Astrocyte of the spinal cord (primary cell): ENCODE measurements at places on chromosomes 3 and 15.

DNA sequence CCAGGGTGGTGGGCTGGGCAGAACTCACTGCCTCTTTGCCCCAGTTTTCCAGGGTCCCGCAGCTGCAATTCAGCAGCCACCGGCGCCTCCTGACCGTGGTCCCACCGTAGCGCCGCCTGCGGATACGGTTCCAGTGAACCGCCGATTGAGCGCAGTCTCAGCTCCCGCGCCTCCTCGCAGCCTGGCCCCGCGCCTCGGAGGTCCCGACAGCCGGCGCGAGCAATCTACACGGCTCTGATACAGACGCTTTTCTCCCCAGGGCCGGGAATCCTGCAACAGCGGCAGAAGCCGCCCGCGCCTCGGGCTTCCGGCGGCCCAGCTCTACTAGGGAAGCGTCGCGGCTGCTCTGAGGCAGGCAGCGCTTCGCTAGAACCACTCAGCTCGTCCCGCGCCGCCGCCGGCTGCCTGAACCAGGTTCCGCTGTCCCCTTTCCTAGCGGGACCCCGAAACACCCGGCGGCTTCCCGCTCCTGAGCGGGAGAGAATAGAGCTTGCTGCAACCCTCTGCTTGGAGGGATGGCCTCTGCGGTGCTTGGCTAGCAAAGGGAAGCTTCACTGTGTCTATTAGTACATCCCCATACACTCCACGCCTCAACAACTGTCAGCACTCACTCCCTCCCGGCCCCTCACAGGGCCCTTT, 3.1 kb downstream of the FOXL2NB start:
- DNase-seq = no peak

DNA sequence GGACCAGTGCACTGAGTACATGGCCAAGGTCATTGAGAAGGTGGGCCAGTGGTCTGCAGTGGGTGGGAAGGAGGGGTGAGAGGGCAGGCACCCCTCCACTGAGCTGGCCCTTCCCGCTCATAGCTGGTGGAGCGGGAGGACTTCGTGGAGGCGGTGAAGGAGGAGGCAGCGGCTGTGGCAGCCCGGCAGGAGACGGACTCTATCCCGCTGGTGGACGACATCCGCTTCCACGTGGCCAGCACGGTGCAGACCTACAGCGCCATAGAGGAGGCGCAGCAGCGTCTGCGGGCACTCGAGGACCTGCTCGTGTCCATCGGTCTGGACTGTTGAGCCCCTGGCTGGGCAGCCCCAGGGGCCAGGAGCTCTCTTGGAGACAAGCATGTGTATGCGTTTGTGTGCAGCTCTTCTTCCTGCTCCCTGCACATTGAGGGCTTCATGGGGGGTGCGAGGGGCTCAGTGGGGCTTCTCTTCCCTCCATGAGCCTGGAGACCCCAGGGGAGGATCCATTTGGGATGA, 7.5 kb downstream of the ABTB1 start:
- DNase-seq = no peak

- DNase-seq = peak; percentile 32
These were observed 77.8 kb downstream of the NBEAL2 start for GRCh38 chr3:47057212-47057671.

GRCh38 chr3:95627697-95628096, 1186.7 kb upstream of the EPHA6 start:
- no peak for DNase-seq

GRCh38 chr3:31389939-31390338, 142.8 kb upstream of the STT3B start:
- no peak for DNase-seq

DNA sequence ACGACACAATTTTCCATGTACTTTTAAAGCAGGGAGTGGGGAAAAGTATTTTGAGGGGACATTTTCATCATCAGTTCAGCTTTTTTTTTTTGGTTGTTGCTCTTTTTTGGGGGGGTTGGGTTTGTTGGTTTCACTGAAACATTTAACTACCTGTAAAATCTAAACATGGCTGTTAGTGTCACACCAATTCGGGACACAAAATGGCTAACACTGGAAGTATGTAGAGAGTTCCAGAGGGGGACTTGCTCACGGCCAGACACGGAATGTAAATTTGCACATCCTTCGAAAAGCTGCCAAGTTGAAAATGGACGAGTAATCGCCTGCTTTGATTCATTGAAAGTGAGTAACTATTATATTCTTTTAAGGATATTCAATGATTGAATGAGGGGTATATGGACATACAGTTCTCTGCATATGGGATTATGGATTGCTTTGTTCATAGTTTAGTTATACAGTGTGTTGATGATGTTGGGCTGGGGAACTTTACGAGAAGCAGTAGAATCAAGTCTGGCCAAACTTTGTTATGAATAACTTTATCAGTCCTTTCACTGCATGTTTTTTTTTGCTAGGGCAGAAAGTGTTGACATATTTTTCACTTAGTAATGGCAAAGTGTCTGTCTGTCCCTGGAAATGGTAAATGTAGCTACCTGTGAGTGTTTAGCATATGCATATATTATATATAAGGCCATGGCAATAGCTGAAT, 31.5 kb downstream of the MBNL1 start:
- no peak for DNase-seq

GRCh38 chr3:193737191-193737751, 144.3 kb downstream of the OPA1 start:
- DNase-seq = no peak

GRCh38 chr3:61522626-61523025, 38.7 kb upstream of the PTPRG start:
- no peak for DNase-seq

DNA sequence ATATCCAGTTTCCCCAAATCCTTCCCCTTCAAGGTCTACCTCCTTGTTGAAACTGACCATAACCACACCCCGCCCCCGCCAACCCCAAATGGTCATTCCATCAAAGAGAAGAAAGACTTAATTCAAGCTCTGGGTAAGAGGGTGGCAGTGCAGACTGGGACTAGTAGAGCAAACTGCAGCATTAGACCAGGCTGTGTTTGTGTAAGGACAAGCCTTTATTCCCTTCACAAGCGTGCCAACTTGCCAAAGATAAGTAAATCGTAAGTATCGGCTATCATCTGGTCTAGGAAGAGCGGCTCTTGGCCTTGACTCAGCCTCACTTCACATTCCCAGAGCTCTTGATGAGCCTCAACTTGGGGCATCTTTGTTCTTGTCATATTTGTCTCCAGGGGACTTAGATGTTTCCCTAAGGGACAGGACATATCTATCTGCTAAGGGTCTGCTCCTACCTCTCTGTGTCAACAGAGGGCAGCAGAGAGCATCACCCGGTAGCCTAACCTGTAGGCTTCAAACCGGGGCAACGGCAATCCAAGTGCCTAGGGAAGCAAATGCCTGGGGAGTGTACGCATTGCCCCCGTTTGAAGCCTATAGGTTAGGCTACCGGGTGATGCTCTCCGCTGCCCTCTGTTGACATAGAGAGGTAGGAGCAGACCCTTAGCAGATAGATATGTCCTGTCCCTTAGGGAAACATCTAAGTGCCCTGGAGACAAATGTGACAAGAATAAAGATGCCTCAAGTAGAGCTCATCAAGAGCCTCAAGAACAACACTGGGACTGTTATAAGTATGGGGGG, 8.9 kb upstream of the MAP3K13 start:
- peak; percentile 30 for DNase-seq

DNA sequence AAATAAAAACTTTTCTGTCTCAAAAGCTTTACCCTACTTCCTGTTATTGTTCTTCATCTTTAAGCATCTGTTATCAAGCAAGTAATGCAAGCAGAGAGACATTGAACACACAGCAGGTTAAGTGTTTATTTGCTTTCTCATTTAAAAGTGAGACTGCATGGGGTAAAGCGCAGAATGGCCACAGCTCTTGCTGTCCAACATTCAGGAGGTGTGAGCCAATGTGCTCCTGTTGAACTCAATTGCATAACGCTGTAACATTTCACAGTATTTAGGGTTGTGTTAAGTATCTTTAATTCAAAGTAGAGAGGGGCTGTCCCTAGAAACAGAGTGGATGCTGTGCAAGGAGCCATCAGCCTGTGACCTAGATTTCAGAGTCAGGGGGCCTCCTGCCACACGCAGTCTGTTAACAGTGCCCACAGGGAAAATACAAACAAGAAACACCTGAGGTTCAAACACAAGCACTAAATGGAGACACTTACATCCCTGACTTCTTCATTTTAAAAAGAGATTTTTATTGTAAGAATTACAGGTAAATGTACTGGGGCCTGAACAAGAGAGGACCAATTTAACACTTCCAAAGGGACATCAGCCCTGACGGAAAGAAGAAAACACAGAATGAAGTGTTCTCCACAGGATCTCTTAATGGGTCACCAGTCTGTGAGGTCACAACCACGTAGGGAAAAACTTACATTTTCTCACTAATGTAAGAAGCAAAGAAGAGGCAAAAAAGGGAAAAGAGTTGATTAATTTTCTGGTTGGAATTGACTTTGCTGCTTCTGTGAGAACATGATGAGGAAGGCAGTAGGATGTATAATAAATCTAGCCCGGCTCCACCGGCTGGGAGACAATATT, 815.1 kb downstream of the VGLL3 start:
- peak; percentile 1 for DNase-seq

DNA sequence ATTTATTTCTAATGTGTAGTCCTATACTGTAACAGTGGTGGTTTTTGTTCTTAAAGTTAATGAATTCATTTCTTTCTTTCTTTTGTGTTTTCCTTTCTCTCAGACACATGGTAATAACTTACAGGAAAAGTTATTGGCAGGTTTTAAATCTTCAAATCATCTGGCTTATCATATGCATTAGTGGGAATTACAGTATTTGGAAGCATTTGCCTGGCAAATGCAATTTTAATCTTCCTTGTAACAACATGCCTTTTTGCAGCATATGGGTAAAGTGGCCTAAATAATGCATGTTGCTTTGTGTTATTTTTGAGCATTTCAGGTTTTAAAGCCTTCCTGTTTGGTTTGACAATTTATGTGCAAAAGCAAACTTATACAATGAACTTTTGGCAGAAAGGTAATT, 66.8 kb downstream of the GALK2 start:
- DNase-seq = no peak

GRCh38 chr15:75641179-75641503, 1.1 kb upstream of the IMP3 start:
- DNase-seq = no peak

DNA sequence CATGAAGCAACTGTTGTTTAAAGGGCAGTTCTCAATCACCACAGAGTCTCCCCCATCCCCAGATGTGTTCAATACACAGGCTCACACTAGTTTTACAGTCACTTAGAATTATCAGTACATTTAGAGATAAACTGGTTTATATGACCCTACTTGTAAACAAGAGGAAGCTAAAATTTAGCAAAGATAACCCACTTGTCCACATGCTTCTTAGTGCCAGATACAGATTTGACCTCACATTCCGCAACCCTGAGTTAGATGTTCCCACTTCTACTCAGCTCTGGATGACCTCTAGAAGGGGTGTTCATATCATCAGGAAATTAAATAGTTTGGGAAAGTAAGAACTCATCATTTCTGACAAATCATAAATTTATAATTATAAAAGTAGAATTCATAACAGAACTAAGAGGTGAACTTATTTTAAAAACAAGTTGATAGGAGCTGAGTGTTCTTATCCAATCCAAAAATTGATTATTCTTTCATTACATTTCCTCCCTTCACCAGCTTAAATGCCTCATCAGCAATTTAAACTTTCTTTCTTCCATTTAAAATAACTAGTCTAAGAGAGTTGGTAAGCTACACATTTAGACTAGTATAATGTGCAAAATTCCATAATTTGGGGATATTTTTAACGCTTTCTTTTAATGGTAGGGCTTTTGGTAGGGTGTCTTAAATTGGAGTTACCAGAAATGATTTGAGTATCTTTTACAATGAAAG, 131.2 kb downstream of the FBN1 start:
- DNase-seq = no peak

DNA sequence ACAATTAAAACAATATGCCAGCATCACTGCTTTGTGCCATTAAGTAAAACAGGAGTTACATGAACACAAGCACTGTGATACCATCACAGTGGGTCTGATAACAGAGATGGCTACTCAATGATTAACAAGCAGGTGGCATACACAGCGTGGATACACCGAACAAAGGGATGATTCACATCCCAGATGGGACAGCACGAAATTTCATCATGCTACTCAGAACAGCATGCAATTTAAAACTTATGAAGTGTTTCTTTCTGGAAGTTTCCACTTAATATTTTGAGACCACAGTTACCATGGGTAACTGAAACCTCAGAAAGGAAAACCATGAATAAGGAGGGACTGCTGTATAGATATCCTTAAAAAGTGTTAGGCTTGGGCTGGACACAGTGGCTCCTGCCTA, 44.5 kb downstream of the SLC24A1 start:
- peak; percentile 63 for DNase-seq
